ENCODE measurements at places on chromosomes 3 and 15.

- no peak for DNase-seq
Observed at GRCh38 chr15:39668457-39668856, 87.6 kb downstream of the THBS1 start.

DNA sequence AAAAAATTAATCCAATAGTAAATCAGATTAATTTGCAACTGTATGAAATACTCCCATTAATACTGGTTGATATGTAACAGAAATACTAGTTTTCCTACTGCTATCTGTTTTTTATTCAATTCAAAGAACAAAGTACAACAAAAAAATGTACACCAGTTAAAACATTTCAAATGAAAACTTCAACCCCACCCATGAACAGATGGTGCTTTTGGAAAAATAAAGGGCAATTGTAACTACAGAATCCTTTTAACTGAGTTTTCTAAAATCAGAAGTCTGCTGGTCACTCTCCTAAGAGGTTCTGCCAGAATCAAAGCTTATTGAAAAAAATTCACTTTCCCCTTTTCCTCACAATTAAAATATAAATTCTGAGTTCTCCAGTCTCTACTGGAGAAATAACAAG lies 34.3 kb downstream of the DENND6A start:
- no peak for DNase-seq

DNA sequence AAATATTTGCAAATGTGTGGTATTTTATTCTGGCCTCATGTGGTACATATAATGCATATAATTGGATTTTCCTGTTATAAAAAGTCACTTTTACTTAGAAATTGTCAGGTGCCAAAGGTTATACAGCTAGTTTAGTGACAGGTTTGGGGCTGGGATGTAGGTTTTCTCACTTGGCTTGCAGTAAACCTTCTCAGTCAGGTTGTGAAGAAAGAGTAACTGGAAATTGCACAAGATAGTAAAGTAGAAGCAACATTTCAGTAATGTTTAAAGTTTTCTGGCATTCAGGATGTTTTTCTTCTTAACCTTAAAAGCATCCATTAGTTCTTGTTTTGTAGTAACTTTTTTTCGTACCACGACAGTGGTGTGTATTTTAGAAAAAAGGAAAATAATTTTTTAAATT lies 53.9 kb downstream of the MEF2A start:
- DNase-seq = no peak

- DNase-seq = no peak
Observed at GRCh38 chr3:170306015-170306414, 51.5 kb upstream of the SKIL start.

- DNase-seq = peak; percentile 89
Observed at GRCh38 chr15:78093242-78094020, 1.1 kb downstream of the SH2D7 start.

DNA sequence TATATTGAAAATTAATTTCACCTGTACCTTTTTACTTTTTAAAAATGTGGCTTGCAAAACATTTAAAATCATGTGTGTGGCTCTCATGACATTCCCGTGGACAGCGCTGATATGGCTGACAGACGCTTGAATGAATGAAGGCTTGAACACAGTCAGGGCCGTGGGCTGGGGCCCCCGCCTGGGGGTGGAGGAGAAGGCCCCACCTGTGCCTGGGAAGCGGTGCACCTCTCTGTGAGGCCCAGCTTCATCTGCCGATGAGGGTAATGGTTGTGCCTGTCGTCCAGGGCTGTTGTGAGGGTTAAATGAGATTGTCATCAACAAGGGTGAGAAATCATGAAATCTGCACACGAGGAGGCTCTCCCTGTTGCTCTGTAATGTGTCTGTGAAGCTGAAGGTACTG lies 85.9 kb upstream of the PRR23E start:
- DNase-seq = no peak

- no peak for DNase-seq
Observed at GRCh38 chr15:48590723-48591122, 54.8 kb downstream of the FBN1 start.

- DNase-seq = no peak
Observed at GRCh38 chr3:5445676-5446201, 258.2 kb downstream of the EDEM1 start.

DNA sequence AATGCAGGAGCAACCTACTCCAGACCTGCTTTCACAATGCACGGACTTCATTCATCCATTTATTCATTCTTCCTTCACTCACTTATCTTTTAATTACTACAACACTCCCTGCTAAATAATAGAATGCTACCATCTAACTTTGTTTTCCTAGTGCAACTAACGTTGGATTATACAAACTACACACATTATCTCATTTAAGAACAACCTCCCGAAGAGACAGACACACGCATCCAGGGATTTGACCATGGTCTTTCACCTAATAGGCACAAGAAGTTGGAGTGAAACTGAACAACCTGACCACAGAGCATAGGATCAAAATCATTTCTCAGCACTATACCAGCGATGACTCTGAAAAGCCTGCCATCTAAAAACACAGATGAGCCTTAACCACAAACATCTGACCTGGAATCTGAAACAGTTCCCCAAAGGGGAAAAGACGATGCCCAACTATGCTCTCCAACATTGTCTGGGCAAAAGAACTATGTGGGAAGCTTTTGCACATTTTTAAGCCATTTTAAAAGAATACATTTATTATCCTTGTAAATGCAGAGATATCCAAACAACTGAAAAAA lies 21.0 kb downstream of the ZNF385D start:
- no peak for DNase-seq

- DNase-seq = peak; percentile 14
Observed at GRCh38 chr15:42157981-42158765, 1.7 kb upstream of the PLA2G4F start.

DNA sequence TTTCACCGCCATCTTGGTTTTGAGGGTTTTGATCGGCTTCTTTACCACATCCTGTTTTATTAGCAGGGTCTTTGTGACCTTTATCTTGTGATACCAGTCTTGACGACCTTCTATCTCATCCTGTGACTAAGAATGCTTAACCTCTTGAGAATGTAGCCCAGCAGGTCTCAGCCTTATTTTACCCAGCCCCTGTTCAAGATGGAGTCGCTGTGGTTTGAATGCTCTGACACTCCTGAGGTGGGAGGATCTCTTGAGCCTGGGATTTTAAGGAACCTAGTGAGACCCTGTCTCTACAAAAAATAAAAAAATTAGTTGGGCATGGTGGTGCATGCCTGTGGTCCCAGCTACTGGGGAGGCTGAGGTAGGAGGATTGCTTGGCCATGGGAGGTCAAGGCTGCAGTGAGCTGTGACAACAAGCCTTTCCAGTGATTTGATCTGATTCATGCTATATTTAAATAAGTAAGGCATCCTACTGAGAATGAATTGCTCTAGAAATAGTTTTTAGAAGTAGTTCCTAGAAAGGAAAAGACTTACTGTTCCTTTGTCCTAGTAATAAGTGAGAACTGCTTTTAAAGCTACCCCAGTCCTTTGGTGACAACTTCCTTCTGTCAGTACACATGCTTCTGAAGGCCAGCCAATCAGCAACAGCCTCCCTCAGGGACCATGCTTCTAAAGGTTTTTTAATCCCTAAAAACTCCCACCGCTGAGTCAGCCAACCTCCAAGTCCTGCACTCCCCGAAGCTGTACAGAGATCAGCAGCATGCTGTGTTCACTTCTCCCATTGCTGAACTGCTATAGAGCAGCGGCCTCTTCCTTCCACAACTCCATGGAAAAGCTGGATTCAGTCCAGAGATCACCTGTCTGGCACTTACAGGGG lies 9.1 kb upstream of the CEMIP start:
- no peak for DNase-seq

DNA sequence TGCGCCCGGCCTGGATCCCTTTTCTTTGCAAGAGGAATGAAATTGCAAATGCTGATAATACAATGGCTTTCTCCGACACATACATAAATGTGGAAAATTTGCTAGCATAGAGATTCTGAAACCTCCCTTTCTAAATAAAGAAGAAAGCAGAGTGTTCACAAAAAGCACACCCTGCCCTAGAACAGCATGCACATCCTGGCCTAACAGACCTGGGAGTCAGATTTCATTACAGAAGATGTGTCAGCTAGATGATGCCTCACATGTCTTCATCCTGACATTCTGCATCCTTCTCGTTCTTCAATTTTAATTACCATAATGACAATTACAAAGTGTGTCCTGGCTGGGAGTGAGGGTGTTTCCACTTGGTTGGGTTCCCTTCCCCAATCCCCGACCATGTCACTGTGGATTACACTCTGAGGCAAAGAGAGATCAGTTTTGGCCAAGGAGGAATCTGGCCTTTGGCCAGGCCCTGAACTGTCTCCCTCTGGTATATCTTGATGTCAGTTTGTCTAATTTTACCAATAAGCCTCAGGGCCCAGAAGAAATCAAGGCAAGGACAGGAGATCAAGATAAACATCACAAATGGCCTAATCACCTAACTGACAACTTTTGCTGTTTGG lies 104.9 kb upstream of the SPATA12 start:
- no peak for DNase-seq

DNA sequence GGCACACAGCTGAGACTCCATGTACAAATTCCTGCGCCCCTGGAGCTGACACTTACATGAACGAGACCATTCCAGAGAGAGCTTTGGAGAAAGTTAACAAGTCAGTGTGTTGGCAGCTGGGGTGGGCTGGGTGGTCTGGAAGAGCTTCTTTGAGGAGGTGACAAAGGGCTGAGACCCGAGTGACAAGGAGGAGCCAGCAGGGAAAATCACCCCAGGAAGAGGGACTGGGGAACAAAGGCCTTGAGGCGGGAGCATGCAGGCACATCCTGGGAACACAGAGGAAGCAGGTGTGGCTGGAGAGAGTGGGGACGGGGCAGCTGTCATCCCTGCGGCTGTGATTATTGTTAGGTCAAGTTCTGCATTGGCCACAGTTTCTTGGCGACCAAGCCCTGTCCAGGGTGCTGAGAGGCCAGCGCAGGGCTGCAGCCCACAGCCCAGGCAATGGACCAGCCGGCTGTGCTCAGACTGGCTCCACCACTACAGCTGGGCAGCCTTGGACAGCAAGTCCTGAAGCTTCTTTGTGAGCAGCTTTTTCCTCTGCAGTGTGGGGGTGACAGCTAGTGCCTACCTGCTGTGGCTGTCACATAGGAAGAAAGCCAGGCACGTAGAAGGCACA lies 34.2 kb upstream of the PRR23E start:
- DNase-seq = peak; percentile 22

- no peak for DNase-seq
Observed at GRCh38 chr3:60095930-60096329, 1046.1 kb upstream of the CFAP20DC start.

DNA sequence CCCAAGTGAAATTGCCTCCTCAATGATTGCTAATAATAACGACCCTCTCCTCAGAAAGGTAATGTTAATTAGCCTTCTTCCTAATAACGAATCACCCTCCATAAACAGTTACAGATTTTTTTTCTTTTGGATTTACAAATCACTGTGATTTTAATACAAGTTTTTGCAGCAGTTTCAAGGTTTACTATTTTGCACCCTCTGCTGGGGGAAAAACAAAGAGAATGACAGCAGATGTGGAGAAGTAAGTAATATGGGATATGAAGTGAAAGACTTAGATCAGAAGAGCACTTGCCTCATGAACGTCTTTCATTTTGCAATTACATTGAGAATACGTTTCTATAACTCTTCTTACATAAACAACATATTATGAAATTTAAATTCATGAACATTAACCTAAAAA lies 16.1 kb upstream of the CNTN3 start:
- DNase-seq = no peak

- no peak for DNase-seq
Observed at GRCh38 chr15:94027581-94027980, 203.8 kb upstream of the MCTP2 start.

Measured in ACHN (cell line).